SJCRH30 (cell line): ENCODE measurements at places on chromosomes 11 and 22.
A peak's percentile ranks its signal among the peaks of the same experiment; 100 is the strongest.

DNA sequence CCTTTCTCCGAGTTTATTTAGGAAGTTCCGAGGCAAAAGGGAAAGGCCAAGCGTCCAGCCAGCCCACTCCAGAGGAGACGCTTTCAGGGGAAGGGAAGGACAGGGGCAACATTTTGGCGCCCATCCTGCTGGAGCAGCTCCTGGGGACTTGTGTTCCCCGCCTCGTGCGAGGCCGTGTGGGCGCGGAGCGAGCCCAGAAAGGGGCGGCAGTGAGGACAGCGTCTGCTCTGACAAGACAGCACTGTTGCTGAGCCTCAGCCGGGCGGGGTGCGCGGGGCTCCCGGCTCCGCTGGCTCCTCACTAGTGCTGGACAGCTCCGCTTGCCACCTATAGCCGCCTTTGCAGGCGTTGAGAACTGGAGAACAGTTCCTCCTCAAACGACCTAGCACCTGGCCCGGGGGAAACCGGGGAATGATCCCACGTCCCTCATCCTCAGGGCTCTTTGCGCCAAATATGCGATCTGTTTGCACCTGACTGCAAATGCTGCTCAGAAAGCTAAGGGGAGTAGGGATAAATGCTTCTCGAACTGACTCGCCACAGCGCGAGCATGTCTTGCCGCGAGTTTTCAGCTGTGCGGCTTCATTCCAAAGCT lies 722 bp upstream of the GUCY1A2 start:
- peak; percentile 64 for DNase-seq

DNA sequence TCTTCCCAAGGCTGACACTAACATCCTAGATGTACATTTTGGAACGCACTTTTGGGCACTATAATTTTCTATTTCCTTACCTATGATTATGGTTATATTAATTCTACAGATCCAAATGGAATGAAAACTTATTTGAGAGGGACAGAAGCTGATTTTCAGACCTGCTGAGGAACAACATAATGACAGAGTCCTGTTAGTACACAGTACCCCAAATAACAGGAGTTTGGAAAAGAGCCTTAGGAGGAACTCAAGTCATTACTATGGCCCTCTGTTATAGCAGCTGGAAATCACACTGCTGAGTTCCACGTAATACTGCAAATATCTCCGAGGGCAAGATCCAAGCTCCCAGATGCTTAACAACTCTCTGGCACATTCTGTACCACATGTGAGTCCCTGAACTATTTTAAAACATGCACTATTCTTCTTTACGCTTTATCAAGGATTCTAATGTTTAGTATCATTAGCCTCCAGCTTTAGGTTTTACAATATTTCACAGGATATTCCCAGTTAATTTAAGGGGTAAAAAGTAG lies 1027.7 kb upstream of the CCDC90B start:
- DNase-seq, result no peak

DNA sequence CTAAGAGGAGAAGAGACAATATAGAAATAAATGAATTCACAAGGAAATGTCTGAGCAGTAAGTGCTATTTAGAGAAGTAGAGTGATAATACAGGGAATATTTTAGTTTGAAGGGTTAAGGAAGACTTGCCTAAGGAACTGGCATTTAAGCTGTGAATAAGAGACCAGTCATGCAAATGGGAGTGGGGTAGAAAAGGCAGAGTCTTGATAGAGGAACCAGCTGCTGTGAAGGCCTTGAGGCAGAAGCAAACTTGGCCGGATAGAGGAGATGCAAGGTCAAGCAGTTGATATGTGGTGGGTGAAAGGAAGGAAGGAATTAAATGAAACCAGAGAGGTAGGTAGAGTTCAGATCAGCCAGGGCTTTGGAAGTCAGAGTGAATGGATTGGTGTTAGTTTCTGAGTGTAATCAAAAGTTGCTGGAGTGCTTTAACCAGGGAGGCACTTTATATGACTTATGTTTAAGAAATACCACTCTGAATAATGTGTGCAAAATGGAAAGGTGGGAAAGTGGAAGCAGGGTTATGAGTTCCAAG lies 198.4 kb upstream of the SESN3 start:
- DNase-seq, result no peak

GRCh38 chr11:118194835-118195627 lies 18.6 kb upstream of the SCN2B start:
- DNase-seq, result no peak

DNA sequence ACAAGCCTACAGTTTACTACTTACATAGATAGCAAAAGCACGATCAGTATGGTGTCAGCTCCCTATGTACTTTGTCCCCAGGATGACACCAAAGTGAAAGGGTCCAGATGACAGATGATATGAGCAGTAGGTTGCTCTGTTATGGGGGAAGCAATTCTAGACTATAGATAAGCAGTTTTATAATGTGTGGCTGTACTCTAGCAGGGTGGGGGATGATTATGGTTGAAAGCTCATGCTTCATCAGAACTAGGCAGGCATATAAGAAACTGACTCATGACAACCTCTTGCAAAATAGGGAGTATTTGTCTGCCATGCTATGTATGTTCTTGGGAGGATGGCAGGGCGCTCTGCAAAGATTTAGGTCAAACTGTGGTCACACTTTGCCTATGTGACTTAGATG lies 158.2 kb upstream of the ZBED5 start:
- DNase-seq, result no peak

DNA sequence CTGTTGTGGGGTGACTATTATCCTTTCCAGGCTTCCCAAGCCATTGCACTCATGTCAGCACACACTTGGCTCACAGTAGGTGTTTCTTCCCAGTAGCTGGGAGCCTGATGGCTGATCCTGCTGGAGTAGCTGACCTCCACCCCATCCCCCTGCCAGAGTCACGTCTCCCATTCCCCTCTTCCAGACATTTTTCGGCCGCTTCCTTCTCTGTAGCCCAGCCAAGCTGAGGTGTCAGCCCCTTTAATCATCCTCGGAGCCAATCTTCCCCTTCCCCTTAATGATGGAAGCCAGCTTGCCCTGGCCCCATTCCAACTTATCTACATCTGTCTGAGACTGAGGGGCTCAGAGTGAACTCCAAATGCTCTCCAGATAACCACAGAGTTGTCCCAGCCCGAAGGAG lies 550.7 kb downstream of the MN1 start:
- no peak for DNase-seq

DNA sequence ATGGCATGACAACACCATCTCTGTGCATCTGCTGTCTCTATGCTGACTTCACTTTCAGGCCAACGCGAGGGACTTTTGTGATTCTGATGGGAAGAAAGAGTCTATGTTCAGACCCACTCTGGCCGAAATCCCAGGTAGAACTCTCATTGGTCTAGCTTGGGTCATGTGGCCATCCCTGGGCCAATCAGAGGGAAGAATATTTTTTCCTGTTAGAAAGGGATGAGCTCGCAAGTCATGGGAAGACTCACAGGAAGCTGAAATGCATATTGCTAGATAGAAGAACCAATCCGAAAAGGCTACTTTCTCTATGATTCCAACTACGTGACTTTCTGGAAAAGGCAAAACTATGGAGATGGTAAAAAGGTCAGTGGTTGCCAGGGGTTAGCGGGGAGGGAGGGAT lies 56.0 kb upstream of the LINC01488 start:
- no peak for DNase-seq

DNA sequence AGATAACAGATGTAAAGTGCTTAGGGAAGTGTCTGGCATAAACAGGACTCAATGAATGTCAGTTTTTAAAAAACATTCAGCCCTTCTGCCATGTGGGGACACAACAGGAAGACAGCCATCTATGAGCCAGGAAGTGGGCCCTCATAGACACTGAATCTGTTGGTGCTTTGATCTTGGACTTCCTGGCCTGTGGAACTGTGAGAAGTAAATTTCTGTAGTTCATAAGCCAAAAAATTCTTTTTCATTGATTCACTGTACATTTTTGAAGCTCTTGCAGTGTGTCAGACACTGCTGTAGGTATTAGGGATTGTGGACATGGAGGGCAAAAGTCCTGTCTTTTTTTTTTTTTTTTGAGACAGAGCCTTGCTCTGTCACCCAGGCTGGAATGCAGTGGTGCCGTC lies 188.6 kb downstream of the HIPK3 start:
- DNase-seq, result no peak

GRCh38 chr11:130601141-130601540 lies 152.7 kb downstream of the ADAMTS15 start:
- peak; percentile 51 for DNase-seq

DNA sequence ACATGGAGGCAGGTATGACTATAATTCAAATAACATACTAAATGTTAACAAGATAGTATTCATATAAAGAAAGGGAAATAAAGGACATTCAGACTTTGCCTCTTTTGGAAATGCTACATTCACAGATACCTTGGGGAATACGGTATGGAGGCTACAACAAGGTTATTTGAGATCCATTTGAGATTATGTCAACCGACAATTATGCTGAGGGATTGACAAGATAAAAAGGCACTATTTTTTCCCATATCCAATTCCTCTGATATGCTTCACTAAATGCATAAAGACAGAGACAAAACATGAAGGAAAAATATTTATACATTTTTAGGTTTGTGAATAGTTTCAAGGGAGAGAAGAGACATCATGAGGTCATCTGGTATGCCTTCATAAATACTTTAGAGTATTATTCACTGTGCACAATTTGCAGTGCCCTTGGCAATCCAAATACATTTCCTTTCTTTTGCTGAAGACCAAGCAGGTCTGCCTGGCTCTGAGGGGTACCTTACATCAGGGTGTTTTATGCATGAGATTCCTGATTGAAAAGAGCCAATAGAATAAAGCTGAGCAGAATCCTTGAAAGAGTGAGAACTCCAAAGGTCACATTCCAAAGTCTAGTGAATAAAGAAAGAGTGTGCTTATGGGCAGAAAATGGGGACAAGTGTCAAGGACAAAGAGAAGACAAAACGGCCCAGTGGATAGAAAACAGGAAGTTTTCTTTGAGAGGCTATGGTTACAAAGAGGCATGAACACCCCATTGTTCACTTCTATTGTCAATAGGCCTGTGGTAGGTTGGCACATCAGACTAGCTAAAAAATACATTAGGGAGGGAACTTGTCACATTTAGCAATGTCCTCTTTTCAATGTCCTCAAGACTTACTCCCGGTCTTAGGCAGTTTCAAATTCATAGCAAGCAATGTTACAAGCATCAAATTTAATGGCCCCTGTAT lies 455.8 kb downstream of the LRRC4C start:
- DNase-seq, result no peak

DNA sequence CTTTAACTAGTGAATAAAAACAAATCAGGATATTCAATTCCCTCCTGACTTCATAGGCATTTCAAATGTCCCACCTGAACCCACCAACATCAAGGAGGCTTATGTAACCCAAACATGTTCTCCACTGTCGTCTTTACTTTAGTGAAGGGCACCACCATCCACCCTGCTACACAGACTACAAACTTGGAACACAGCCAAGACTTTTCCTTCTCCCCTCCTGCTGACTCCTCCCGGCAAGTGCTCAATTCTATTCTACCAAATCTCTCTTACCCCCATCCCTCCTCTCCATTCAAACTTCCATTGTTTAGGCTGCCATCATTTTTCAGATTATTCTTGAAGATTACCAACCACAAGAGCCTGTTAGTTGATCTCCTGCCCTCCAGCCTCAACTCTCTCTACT lies 24.3 kb downstream of the SAAL1 start:
- DNase-seq, result peak; percentile 21

DNA sequence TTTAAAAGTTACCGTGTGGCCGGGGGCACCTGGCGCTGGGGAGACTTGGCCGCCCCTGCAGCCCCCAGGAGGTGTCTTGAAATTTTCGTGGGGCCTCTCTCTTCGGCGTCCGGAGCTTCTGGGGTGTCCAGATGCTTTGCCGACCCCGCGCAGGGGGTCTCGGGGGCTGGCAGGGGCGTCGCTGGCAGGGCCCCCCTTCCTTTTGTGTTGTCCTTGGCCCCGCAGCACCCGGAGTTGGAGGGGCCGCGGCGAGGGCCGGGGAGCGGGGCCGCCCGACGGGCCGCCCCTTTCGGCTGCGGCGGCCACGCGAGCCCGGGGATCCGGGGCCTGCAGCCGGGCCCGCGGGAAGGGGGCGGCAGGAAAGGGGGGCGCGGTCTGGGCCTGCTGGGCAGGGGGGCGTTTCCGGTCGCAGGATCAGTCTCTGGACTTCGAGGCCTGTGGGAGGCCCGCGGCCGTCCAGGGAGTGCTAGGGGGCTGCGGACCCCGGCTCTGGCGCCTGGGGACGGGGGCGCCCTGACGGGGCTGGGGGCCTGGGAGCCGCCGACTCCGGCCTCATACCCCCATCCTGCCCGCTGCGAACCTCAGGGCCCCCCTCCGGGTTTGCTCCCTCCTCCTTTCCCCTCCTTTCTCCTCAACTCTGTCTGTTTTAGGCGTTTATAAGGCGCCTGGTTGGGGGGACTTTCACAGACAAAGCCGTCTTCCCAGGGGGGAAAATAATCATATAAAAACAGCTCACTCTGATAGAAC lies 869 bp downstream of the ZC3H7B start:
- peak; percentile 38 for DNase-seq

DNA sequence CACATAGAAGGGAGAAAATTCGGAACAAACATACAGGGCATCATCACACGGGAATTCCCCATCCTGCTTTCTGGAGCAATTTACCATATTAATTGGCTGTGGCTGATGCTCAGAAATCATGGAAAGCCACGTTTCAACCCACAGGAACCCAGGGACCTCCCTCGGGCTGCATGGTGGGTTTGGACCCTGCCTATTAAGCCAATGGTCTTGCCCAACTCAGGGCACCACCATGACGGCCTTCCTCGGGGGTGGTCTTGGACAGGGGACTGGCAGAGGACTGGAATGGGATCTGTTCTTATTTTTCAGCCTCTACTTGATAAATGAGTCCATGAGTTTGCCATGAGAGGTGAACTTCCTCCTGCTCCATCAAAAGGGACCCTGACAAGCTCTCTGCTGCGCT lies 374.0 kb downstream of the SHANK2 start:
- no peak for DNase-seq

DNA sequence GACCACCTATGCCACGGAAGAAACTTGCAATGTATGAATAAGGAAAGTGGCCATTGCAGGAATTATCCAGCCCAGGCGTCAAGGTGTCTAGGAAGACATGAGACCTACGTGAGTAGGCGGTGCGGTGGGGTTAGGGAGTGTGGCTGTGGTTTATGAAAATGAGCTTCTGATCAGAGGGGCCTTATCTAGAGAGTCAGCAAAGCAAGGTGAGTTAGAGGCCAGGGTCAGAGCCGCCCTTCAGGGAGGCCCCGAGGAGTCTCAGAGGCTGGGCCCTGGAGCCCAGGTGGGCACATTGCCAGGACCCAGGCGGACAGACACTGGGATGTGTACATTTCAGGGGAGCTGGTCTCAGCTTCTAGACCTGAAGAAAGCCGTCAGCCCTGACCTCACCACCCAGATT lies 13.8 kb upstream of the LINC01488 start:
- DNase-seq, result no peak

- peak; percentile 38 for DNase-seq
Measured at GRCh38 chr22:40203572-40203971, 25.8 kb downstream of the TNRC6B start.

DNA sequence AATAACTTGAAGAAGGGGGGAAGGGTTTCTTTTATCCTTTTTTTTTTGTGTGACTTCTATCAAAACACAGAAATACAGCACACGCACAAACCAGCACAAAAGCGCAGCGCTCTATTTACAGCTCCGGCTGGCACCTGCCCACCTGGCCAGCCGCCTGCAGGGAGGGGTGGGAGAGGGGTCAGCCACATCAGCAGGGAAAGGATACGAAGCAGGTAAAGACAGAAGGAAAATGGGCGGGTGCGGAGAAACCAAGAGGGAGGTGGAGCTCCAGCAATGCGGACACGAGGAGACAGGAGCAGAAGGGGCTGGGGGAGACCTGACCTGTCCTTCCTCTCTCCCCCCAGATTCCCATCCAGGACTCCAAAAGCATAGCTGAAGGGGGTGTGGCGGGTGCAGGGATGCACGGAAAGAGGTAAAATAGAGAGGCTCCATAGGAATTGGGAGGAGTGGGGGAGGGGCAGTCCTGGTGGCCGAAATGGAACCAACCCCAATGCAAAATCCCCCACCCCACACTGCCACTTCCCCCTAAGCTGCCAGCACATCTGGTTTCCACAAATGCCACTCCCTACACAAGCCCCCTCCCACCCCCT lies 14.1 kb downstream of the CXCR5 start:
- no peak for DNase-seq
